ENCODE measurements at places on chromosomes 11 and 22.
A peak's percentile ranks its signal among the peaks of the same experiment; 100 is the strongest.

- no peak for DNase-seq
Observed at GRCh38 chr11:87604350-87604749, 566.6 kb downstream of the TMEM135 start.

GRCh38 chr11:14927146-14927545, 35.1 kb upstream of the CYP2R1 start:
- DNase-seq = peak; percentile 35

- DNase-seq = no peak
Observed at GRCh38 chr22:43001271-43002201, 13.4 kb downstream of the PACSIN2 start.

DNA sequence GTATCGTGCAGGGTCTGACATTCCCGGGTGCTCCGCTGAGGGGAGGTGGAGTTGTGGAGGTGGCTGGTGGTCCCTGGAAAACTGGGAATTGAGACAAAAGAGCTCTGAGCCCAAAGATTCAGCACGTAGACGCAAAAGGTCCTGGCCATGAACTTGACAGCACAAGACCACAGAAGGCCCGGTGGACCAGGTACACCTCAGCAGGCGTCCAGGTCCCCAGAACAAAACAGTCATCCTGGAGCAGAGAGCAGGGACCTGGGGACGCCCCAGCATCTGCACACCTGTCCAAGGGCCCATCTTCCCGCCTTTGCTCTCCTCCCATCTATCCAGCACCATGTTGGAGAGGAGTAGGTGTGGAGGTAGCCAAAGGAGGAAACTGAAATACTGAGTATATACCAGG, 13.8 kb upstream of the MB start:
- no peak for DNase-seq

DNA sequence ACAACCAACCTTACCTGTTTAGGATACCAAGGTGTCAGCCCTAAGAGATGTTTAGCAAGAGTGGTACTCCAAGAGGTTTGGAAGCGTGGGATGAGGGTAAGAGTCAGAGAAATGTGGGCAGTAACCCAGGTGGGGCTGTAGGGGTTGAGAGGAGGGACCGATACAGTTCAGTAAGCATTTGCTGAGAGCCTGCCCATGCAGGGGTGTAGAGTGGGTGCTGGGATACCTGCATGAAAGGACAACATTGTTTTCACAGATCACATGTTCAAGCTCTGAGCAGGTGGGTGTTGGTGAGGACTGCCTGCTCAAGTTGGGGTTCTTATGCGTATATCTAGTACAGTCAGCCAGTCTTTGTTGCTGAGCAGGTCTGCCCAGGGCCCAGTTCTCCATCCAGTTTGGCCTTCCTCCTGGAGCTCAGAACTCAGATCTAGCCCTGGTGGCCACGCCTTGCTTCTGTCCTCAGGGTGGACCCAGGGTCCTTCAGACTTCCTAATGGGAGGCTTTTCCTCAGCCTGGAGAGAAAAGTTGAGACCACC, 14.8 kb downstream of the PPFIBP2 start:
- DNase-seq = no peak

DNA sequence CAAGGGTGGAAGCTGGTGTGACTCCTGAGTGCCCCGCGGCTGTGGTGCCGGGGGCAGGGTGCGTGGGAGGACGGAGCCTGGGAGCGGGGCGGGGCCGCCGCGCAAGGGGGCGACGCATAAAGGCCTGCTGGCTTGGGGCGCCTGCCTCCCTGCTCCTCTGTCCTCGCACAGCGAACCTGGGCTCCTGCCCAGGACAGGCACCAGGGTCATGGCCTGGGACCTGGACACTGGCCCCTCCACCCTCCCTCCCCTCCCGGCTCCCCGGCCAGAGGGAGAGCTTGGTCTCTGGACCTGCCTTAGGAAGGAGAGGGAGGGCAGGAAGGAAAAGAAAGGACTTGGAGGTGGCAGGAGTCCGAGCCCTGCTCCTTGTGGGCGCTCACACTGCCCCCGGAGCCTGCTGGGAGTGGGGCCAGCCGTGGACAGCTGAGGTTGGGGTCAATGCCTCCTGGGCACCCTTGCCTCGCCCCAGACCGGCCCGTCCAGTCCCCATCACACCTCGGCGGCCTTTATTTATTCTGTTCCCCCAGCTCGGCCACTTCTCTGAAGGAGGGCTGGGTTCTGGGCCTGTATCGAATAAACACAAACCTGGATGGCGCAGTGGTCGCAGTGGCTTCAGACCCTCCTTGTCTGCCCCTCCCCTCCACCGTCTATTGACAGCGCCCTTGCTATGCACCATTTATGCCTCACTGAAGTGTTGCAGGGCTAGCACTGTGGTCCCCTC, 8.7 kb downstream of the SLC16A8 start:
- no peak for DNase-seq

DNA sequence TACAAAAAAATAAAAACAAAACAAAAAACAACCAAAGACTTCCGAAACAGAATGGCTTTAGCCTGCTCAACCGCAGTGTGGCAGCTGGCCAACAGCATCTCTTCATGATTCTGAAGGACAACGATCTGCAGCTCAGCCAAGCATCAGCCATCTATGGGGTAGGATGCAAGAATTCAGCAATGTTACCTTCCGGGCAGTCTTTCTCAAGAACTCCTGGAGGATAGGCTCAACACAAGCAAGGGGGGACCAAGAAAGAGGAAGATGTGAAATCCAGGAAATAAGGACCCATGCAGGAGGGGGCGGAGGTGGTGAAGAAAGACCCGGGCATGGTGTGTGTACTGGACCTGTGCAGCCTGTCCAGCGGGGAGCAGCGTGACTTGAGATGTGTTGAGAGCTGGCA, 3.5 kb upstream of the TSPO start:
- no peak for DNase-seq

GRCh38 chr22:17772249-17772957, 1.9 kb downstream of the BID start:
- DNase-seq = no peak

- DNase-seq = no peak
Observed at GRCh38 chr22:27183474-27183873, 526.1 kb downstream of the MIAT start.

DNA sequence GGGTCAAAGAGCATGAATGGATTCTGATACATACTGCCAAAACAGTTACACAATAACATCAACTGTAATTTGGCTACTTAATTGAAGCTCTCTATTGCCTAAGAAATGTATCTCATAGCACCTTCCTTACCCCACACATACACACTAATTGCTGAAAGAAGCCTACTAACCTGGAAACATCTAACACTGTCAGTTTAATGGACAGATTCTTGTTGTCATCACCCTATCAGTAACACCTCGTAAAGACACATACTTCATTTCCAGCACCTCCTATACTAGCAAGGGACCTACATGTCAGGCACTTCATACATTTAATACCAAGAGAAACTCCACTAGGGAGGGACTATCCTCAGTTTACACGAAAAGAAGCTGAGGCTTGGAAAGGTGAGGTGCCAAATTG, 9.9 kb downstream of the NAP1L4 start:
- no peak for DNase-seq

GRCh38 chr22:49502126-49502826, 325.4 kb downstream of the BRD1 start:
- DNase-seq = no peak

DNA sequence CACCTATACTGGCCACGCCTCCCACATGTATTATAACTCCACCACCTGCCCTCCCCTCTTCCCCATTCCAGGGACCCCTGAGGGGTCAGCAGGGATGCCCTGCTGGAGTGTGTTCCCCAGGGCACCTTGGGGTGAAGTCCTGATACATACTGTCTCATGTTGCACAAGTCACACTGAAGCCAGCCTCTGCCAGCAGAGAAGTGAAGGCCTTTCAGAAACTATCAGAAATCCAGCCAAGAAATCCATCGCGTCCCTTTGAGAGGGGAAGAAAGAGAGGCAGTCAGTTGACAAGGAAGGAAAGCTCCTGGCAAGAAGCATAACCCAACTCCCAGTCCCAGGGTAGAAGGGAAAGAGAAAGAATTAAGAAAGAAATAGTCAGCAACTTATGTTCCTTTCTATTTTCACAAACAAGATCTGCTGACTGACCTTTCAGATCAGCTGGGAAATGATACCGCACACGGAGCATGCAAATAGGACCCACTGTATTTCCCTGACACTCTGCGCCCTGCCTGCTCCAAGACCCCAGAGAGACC, 45.2 kb downstream of the SC5D start:
- DNase-seq = no peak

GRCh38 chr11:70725278-70725677, 326.9 kb downstream of the CTTN start:
- no peak for DNase-seq

DNA sequence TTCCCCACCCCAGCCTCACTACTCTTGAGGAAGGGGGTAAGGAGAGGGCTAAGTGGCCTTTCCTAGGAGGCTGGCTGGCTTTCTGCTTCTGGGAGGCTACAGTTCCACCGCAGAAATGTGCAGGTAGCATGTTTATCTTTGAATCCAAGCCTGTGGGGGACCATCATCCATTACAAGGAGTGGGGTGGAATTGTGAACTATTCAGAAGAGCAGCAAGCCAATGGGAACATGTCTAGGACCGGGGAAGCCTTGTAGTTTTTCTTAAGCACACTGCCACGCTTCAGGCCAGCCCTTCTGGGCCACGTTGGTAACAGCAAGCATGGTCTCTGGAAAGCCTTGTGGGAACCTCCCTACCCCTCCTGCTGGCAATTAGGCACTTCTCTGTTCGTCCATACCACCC, 100.3 kb downstream of the AMOTL1 start:
- DNase-seq = no peak

- peak; percentile 69 for DNase-seq
Observed at GRCh38 chr11:3627291-3627690, 14.5 kb downstream of the ART5 start.

GRCh38 chr11:8831861-8832260, 79.1 kb upstream of the AKIP1 start:
- DNase-seq = no peak

- no peak for DNase-seq
Observed at GRCh38 chr11:62843466-62843865, 4.1 kb upstream of the WDR74 start.

- no peak for DNase-seq
Observed at GRCh38 chr22:36610056-36610455, 81.1 kb upstream of the EIF3D start.

DNA sequence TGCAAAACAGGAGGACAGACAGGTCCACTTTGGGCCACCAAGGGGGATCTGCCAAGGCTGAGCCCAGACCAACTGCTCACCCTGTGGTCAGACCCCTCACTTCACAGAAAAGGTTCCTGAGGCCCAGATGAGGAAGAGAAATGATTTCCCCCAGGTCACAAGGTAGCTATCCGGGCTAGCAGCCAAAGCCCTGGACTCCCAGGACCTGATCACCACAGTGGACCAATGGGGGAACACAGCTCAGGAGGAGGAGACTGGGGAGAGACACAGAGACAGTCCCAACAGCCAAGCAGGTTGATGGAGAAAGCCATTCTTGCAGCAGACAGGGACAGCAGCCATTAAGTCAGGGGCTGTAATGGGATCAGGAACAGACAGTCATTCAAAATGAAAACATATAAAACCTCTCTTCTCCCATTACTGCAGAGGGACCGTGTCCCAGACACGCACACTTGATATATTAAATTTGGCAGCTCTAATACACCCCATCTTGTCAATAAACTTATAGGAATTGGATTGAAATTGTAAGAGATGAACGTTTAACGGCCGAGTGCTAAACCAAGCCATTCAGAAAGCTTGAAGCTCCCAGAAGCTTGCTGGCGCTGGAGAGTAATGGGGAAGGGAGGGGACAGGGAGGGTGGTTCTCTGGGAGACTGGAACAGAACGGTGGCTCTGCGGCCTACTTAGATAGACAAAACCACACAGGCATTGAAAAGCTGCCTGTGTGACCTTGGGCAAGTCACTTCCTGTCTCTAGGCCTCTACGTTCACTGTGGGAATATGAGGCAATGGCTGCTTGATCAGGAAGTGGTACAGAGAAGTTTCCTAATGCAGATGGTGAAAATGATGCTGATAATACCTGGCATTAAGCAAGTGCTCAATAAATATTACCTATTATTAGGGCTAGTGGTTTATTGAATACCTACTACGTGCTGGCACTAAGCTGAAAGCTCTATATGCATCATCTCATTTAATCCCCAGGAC, 16.0 kb downstream of the ZMAT5 start:
- no peak for DNase-seq

DNA sequence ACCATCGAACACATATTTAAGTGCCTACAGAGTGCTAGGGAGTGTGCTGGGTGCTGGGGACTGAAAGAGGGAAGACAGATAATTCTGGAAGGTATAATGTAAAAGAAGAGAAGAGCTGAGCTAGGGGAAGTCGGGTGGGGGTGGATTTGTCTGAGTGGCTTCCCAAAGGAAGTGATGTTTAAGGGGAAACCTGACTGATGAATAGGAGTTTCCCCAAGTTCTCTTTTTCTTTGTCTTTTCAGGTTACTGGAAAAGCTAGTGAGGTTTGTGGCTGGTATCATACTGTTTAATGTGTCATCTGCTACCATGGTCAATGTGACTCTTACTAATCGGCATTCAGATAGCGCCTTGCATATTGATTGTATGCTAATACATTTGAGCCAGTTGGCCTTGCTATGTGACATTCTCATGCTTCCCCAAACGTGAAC, 151.6 kb upstream of the MTMR2 start:
- no peak for DNase-seq

DNA sequence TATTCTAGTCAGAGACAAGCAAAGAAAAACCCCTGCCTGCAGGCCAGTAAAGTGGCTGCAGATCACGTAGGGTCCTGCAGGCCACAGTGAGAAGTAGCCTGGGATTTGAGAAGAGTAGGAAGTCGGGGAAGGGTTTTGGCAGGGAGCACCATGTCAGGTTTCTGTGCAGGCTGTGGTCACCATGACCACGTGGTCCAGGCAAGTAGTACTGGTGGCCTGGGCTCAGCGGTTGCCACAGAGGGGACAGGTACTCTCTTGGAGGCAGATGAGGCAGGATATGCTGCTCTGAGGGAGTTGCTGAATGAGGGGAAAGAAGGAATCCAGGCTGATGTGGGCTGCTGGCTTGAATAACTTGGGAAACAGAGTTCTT, 46.5 kb downstream of the PISD start:
- DNase-seq = no peak

GRCh38 chr11:14644226-14645014, 816 bp downstream of the PDE3B start:
- DNase-seq = no peak

- peak; percentile 82 for DNase-seq
Observed at GRCh38 chr22:46866591-46866990, 104.1 kb downstream of the TBC1D22A start.

- no peak for DNase-seq
Observed at GRCh38 chr11:27398400-27398770, 35.4 kb upstream of the CCDC34 start.

- DNase-seq = no peak
Observed at GRCh38 chr11:1263010-1263409, 40.1 kb downstream of the MUC5B start.

GRCh38 chr11:100151944-100152343, 535.1 kb upstream of the ARHGAP42 start:
- DNase-seq = peak; percentile 10

GRCh38 chr22:17387356-17387755, 18.1 kb downstream of the CECR2 start:
- DNase-seq = no peak

DNA sequence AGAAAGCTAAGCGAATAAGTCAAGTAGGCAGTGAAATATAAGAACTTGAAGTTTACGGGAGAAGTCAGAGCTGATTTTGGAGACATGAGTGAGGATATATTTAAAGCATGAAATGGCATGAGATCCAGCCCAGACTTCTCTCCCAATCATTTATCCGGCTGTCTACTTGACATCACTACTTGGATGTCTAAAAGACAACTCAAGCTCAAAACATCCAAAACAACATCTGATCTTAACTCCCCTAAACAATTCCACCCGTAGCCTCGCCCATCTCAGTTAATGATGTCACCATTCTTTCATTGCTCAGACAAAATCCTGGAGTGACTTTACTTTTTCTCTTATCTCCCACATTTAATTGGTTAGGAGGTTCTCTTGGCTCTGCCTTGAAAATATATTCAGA, 44.5 kb downstream of the WEE1 start:
- peak; percentile 59 for DNase-seq

All from HFFc6 (cell line).